ENCODE measurements at places on chromosomes 6 and 20.
A peak's percentile ranks its signal among the peaks of the same experiment; 100 is the strongest.

- DNase-seq = no peak
Measured at GRCh38 chr6:108576709-108577108, 16.0 kb downstream of the FOXO3 start.

DNA sequence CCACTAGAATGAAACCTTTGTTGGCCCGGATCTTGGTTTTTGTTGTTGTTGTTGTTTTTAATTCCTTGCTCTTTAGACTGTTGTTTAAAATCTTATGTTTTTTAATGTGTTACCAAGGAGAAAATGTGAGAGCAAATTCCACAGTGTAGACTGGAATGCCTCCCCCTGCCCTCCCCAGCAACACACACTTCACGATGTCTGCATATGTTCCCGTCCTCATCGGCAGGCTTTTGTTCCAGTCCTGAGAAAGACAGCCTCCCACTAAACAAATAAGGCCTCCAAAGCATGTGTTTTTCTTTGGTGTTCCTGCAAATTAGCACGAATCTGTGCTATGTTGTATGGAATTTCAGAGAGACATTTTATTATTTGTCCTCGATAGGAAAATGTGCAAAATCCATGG, 263.3 kb upstream of the QKI start:
- DNase-seq = no peak

- no peak for DNase-seq
Measured at GRCh38 chr6:121619013-121619412, 183.6 kb downstream of the GJA1 start.

- no peak for DNase-seq
Measured at GRCh38 chr20:9129756-9130155, 60.9 kb downstream of the PLCB4 start.

DNA sequence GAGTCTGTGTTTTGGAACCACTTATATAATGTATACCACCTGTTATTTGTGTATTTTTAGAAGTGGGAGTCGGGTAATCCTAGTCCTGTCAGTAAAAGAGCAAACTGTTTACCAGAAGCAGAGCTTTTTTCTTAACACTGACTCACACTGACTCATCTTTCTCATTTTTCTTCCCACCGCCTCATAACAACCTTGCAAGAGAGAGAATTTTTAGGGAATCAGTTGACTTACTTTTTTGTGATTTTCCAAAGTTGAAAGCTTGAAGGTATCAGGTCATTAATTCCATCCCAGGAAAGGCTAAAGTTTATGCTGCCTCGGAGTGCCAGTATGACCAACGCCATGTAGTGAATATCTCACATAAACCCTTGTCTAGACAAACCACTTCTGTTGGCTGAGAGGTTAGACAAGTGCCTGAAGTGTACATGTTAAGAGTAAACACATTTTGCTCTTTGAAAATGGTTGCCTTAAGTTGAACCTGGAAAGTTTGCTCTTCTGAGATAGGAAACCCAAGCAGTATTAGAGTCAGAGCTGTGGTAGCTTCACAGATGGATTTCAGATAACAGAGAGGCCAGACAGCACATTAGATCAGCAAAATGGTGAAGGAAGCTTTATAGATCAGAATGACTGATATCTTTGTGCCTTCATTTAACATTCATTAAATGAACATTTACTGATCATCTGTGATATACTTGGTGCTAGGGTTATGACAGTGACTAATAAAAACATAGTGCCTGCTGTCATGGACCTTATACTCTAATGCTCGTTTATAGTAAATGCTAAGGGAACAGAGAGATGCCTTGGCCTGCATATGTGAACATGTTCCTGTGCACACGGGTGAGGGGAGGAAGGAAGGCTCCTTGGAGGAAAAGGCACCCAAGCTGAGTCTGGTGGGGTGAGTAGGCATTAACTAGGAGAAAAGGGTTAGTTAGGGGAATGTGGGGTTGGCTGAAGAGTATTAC, 29.1 kb upstream of the PKIG start:
- DNase-seq = peak; percentile 95

DNA sequence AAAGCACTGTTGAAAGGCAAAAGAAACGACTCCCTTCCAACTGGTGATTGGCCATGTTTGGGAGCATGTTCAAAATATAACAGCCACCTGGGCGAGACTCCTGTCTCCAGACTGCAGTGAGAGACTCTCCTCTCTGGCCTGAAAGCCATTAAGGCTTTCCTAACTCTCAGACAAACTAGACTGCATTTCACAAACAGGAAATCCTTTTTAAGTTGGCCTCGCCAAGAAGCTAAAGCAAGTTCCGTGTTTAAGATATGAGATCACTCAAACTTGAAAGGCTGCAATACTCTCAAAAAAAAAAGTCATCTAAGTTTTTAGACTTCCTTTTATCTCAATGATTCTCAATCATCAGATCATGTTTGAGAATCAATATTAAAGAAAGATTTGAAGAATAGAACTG, 117.0 kb downstream of the TFAP2A start:
- DNase-seq = peak; percentile 83

GRCh38 chr20:36399147-36399968, 93.2 kb downstream of the DLGAP4 start:
- DNase-seq = peak; percentile 47

DNA sequence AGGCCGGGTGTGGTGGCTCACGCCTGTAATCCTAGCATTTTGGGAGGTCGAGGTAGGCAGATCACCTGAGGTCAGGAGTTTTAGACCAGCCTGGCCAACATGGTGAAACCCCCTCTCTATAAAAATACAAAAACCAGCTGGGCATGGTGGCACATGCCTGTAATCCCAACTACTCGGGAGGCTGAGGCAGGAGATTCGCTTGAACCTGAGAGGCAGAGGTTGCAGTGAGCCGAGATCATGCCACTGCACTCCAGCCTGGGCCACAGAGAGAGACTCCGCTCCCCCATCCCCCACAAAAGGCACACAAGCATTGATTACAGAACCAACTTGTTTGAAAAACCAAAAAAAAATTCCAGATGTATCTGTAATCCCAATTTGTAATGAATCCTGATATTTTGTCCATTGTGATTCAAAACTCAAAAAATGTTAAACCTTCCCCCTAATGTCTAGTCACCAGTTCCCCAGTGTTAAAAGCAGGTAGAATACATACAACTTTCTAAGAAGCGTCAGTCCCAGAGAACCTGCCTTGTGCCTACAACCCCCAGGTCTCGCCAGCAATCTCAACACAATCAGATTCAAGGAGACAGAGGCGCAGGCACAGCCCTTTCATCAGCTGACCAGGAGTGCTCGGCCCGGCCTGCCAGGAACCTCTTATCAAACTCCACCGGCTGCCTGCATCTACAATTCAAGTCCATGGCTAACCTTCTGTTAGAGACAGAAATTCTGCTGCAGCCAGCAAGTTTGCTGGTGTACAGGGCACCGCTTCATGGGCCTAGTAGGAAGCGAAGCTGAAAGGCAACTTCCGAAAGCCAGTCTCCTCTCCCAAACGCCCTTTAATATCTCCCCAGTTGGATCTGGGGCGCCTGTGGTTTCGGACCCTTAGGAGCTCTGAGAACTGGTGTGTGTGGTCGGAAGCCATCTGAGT, 2.1 kb downstream of the EZR start:
- DNase-seq = peak; percentile 57

DNA sequence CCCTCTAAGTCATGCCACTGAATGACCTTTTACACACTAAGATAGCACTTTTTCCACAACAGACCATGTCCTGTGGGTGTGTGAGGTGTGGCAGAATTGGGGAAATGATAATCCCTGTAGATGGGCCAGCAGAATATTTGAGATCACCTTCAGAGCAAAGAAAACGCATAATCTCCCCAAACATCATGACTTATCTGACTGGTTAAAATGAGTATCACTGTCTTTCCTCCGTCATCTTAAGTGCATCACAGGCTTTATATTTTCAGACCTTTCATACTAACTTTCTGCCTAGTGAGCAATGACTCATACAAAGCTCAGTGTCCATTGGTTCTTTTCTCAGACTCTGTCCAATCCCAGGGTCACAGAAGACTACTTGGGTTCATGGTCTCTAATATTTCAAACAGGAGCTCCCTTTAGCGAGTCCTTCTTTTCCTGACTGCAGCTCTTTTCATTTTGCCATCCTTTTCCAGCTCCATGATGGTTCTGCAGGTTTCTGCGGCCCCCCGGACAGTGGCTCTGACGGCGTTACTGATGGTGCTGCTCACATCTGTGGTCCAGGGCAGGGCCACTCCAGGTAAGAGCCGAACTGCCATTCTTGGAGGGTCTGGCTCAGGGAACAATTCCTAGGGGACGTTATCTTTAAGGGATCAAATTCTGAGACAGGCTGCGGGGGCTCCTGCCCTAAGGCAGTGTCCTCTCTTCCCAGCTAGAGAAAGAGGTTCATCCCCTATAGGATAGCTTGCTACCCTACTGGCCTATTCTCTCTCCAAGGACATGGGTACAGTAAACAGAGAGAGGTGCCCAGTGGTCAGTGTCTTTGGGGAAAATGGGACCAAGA, at the start of gene HLA-DPB1:
HLA-DPB1 (plus strand) TSS at position 423 of the 838 bp plus-strand sequence; CDS start at position 475, 52 bp downstream.
- DNase-seq = peak; percentile 74

DNA sequence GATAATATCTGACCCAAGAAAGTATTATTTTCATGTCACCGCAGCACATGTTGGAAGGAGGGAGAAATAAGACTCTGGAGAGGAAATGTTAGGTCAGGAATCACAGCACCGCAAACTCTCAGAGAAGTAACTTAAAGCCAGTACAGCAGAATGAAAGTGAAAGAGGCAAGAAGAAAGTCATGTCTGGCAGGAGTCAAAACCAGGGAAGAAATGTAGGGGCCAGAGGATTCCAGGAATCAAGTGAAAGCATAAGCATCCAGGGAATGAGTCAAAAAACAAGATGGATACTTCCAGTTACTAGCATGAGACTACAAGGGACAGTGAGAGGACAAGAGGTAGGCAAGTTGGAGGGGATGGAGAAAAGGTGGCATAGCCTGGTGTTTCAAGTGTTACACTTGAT, 80.4 kb downstream of the AK9 start:
- DNase-seq = peak; percentile 11

DNA sequence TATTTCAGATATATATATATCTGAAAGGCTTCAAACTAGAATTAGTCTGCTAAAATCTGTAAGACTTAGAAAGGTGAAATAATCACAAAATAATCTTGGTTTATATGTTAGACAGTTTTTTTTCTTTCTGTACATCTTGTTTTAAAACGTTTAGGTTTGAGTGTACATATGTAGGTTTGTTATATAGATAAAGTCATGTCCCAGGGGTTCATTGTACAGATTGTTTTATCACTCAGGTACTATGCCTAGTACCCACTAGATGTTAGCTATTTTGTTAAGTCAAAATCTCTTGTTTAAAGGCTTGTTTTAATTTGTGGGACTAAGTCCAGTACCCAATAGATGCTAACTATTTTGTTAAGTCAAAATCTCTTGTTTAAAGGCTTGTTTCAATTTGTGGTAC, 1339.0 kb upstream of the CITED2 start:
- no peak for DNase-seq

DNA sequence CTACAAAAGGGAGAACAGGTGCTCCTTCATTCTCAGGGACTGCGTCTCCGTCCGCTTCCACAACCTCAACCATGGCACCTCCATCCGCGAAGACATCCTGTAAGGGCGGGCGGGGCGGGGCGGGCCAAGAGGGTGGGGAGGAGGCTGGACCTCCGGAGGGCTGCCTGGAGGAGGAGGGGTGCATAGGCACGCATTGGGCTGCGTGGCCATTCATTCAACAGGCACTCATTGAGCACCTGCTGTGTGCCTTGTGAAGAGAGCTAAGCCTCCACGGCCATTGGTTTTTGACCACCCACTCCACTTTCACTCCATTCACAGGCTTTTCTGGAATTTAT, 435 bp downstream of the ZSWIM3 start:
- peak; percentile 24 for DNase-seq

- no peak for DNase-seq
Measured at GRCh38 chr6:331622-332521, 39.6 kb downstream of the DUSP22 start.

- peak; percentile 82 for DNase-seq
Measured at GRCh38 chr6:149864578-149865535, 698 bp upstream of the LRP11 start.

GRCh38 chr6:154703124-154703523, 30.1 kb upstream of the SCAF8 start:
- DNase-seq = no peak

DNA sequence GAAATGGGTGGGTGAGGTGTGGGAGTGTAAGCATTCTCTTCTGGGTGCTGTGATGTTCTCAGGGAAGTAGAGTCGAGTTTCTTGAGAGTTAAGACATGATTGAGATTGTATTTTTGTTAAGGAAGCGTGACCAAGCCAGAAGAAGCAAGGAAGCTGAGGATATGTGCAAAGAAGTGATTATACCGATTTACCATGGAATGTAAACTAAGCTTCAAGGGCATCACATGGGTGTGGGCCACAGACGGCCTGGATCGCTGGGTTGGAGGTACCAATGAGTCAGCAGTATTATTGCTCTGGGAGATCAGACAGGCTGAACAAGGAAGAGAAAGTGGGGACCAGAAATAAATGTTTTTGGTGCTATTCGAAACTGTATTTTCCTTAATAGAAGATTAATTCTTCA, 184.1 kb upstream of the GMDS start:
- peak; percentile 85 for DNase-seq

DNA sequence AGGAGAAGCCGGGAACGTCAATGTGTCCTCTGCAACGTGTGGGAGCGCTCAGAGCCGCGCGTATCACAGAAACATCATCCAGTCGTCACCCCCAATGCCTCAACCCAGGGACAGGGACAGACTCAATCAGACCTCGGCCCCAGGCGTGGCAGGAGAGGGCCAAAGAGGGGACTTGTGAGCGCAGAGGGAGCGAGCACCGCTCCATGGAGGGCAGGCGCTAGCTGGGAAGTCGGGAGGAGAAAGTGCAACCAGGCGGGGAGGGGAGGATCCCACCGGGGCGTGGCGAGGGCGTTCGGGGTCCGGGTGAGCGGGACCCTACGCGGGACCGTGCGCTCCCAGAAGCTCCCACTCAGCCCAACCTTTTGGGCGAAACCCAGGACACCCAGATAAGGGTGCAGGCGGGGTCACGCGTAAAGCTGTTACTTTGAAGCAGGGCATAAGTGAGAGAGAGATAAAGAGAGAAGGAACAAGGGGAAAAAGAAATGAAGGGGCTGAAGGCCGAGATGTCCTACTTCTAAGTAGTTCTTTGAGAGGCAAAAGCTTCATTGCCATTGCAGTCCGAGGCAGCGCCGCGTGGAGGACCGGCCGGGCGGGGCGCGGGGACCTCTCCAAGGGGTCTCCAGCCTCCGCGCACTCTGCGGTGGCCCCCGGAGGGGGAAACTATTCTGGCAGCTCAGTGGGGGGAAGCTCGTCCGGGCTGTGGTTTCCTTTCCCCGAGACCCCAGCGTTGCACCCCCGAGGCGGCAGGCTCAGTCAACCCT, 862 bp upstream of the SOBP start:
- peak; percentile 17 for DNase-seq

- peak; percentile 1 for DNase-seq
Measured at GRCh38 chr6:164286011-164286410, 871.5 kb downstream of the QKI start.

GRCh38 chr20:19832875-19833274, 74.8 kb downstream of the RIN2 start:
- no peak for DNase-seq

- peak; percentile 66 for DNase-seq
Measured at GRCh38 chr20:11101243-11101642, 427.4 kb upstream of the JAG1 start.

All from iris pigment epithelial cell (primary cell).